ENCODE measurements at places on chromosomes 5 and 9.

DNA sequence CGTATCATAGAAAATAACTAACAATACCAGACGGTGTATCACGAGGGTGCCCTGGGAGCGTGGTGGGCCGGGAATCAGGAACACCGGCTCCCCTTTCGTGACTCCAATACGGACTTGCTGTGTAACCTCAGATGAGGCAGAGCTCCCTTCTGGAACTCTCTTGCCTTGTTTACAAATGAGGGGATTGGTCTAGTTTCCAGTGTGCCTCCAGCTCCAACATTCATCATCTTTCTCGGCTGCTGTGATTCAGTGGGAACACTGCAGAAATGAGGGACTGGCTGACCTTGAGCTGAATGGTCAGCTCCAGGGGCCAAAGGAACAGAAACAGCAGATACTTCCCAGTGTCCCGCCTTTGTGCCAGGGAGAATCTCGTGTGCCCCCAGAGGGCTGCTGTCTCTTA lies 22.6 kb upstream of the TGFBI start:
- DNase-seq: no peak

DNA sequence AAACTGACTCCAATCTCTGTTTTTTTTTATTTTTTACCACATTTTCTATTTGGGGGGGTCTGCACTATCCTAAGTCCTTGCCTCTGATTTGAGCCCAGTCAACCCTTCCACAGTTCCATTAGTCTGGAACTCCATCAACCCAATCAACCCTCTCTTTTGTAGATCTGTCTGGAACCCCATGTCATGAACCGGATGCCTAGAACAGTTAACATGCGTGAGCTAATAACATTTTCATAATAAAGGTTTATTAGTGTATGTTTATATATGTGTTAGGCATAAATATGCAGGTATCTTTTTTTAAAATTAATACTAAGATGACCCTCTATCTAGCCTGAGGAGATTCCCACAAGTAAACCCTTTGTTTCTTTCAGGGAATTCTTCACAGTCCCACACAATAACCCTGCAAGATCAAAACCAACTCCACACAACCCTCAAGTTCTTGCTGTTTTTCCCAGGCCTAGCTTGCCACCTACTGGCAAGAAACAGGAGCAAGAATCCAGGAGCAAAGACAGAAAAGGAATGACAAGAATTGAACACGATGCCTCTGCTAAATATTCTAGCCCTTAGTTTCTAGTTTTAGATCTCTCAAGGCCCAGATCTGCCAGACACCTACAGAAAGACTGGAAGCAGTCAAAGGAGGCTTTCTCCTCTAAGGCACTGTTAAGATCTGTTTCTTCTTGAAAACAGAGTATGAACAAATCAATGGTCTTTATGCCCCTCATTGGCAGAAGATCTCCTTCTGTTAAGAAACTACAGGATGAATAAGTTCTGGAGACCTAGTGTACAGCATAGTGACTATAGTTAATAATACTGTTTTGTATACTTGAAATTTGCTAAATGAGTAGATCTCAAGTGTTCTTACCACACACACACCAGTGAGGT lies 100.4 kb downstream of the TRIM36 start:
- no peak for DNase-seq

- peak; percentile 41 for DNase-seq
Observed at GRCh38 chr9:126222363-126222834, 104.2 kb upstream of the MVB12B start.

- no peak for DNase-seq
Observed at GRCh38 chr5:13249854-13250253, 694.6 kb downstream of the DNAH5 start.

DNA sequence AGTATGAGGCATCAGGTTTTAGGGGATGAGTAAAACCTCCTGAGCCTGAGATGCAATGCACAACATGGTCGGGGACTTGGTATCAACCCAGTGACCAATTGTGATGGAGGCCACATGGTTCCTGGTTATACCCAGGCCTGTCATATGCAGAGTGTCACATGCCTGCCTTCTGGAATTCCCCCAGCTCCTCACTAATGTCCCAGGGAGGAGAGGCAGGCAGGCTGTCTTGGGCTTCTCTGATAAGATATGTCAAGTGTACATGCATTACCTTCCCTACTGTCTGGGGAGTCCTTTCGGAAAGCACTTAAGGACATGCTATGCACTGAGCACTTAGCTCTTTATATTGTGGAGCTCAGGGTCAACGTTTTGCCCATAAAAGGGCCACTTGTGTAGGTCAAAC lies 14.2 kb upstream of the PALM2AKAP2 start:
- no peak for DNase-seq

DNA sequence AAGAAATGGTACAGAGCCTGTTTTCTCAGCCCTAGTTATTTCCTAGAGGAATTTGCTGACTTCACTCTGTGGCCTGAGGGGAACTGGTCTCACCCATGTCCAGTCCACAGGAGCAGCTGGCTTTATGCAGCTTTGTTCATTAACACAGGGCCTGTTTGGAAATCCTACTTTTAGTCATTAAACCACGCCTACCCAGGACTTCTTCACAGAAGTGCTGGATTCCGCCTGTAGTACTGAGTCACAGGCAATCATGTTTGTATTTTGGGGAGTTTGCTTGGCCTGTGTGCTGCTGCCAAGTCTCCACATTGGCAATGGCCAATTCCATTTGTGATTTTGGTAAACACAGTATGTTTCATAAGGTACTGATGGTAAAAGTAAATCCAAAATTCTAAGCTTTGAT lies 52.8 kb downstream of the CTNND2 start:
- DNase-seq: no peak

DNA sequence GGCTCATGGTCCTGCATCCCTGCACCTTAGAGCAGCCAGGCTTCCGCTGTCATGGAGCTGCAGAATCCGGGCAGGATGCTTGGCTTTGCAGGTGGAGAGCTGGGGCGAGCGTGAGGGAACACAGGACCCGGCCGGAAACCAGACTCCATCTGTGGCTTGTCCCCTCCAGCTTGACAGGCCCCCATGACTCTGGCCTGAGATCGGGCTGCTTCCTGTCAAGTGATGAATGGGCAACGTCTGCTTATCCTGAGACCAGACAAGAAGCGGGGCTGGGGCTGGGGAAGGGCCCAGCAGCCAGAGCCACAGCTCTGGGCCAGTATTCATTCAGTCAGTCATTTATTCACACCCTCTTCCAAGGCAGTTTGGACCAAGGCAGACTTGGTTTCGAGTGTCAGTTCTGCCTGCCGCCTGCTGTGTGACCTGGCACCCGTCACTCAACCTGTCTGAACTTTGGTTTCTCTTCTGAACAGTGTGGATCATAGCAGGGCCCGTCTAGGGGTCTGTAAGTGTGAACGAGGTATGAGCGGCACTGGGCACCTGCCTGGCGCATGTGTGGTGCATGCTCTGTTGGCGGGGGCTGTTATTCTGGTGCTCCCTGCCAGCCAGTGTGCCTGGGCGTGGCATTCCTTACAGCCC lies 37.5 kb downstream of the NEK6 start:
- no peak for DNase-seq

DNA sequence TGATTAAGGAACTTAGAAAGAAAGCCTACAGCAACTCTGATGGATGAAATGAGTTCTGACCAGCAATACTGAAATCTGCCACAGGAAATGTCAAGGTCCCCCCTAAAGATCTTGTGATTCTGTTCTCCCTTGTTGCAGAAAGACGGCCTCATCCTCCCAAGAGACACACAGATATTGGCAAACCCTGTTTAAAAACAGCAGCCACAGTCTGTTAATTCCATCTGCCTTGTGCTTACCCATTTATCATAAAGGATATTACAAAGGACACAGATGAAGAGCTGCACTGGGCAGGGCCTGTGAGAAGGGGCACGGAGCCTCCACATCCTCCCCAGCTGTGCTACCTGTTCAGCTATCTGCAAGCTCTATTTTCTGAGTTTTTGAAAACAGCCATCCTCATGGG lies 15.2 kb downstream of the RAPGEF1 start:
- DNase-seq: no peak

DNA sequence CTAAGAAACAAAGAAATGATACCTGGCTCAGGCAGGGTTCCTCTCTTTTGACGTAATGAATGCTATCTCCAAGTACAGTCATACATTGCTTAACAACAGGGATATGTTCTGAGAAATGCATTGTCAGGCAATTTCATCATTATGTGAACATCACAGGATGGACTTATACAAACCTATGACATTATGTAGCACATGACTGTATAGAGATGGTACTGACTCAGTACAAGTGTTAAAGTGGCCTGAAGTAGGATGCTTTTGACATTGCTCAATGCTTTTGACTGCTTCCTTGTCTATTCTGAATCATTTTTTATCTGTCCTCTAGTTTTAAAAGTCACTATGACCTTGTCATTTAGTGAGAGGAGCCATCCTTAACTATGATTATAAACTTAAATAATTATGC lies 147.6 kb downstream of the NR2F1-AS1 start:
- DNase-seq: no peak

GRCh38 chr5:59654691-59655090 lies 238.8 kb downstream of the PDE4D start:
- no peak for DNase-seq

GRCh38 chr9:76987594-76988200 lies 31.8 kb upstream of the FOXB2 start:
- no peak for DNase-seq

GRCh38 chr5:69052181-69052580 lies 41.6 kb upstream of the SLC30A5 start:
- DNase-seq: no peak

GRCh38 chr5:60673334-60673733 lies 26.6 kb downstream of the DEPDC1B start:
- DNase-seq: no peak

DNA sequence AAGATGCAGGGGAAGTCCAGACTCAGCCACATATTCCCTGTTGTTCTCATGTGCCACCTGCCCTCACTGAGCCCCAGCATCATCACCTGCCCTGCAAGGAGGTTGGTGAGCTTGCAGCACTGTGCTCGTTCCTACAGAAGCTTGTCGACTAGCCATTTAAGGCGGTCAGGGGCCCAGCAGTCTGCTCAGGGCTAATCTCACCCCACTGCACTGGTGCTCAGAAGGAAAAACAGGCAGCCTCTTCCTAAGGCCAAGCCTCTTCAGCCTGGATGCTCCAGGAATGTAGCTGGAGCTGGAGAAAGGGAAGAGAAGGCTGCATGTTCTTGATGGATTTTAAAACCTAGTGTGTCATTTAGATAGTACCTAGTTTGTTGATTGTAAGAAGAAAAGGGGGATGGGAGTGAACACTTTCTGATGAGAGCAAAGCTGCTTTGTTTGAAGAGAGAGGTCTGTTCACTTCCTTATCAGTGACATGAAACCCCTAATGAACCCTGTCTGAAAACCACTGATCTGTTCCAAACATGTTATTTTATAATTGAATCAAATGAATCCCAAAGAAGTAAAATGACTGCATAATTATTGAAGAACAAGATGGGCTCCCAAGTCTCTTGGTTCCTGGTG lies 10.6 kb upstream of the ASPN start:
- no peak for DNase-seq

- DNase-seq: no peak
Observed at GRCh38 chr9:79633558-79633957, 61.8 kb downstream of the TLE4 start.

GRCh38 chr9:29773676-29774075 lies 2200.4 kb upstream of the C9orf72 start:
- no peak for DNase-seq

DNA sequence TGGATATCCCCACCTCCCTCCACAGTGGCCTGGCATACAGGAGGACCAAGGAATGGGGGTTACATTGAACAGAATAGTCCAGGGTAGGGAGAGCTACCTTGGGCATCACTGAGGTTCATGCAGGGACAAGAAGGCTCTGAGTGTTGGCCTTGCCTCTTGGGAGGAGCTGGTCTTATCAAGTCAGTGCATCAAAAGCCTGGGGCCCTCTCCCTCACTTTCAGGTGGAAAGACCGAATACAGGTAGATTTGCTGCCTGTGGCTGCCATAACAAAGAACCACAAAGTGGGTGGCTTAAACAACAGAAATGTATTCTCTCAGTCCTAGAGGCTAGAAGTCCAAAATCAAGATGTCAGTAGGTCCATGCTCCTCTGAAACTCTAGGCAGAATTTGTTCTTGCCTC lies 18.5 kb upstream of the ARSI start:
- DNase-seq: no peak

DNA sequence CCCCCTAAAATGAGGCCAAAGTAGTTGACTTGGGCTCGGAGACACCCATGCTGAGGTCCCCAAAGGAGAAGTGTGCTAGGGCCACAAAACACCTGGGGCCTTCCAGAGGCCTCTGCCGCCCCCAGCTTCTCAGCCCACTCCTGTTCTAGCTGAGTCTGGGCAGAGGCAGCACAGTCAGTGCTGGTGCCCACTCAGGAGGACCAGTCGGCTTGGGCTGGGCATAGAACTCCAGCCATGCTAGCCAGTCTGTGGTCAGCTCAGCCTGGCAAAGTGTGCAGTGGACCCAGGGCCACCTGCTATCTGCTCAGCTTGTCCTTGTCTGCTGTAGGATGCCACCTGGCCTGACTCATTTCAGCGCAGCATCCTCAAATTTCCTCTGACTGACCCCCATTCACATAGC lies 254.6 kb downstream of the FSTL4 start:
- DNase-seq: no peak

DNA sequence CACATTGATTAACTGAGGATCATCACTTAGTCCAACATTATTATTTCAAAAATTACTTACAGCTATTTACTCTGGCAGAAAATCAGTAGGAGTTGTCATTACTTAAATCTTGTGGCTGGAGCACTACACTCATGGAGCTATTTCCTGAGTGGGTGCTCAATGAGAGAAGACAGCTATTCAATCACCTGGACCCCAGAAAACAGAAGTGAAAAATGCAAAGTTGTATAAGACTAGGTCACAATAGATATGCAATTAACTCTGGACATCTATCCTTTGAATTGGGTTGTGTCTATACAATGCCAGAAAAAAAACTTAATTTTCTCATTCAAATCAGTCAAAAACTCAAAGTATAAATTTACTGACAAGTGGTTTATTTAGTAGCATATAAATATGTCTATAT lies 340.9 kb downstream of the EFNA5 start:
- DNase-seq: no peak

- DNase-seq: no peak
Observed at GRCh38 chr9:136218673-136219072, 13.7 kb upstream of the LHX3 start.

DNA sequence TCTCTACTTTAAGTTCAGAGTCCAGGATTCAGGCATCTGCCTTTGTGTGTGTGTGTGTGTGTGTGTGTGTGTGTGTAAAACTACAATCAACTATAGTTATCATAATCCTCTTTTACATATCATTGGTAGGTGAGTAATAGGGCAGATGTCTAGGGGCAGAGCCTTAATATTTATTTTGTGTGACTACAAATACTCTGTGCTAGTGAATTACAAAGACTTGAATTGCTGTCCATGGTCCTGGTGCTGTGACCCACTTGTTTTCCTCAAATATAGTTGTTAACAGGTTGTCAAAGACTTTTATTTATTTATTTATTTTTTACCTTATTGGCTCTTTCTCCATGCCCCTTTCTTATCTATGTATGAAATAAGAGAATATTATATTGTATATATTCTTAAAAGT lies 196.8 kb downstream of the ANXA1 start:
- no peak for DNase-seq

- DNase-seq: no peak
Observed at GRCh38 chr9:1217076-1217475, 166.9 kb downstream of the DMRT2 start.

DNA sequence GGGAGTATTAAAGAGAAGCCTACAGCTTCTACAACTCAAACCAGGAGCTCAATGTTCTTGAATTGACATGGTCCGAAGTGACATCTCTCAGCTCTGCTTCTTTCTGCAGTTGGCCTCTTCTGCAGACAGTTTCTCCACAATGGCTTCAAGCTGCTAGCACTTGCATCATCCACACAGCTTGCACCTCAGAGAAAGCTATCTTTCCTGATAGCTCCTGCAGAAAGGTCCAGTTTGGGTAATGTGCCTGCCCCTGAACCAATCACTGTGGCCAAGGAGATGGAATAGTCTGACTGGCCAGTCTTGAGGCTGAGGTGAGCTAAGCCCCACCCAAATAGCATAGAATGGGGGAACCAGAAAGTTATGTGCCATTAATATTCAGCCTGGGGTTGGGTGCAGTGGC lies 95.8 kb upstream of the ABCA1 start:
- DNase-seq: no peak
